Stimulated activated CD4-positive, alpha-beta T cell treated with anti-CD3 and anti-CD28 coated beads, Interleukin-2, amount 100 ng/mL, for 48 hours (primary cell): ENCODE measurements at places on chromosomes 16 and 17.

DNA sequence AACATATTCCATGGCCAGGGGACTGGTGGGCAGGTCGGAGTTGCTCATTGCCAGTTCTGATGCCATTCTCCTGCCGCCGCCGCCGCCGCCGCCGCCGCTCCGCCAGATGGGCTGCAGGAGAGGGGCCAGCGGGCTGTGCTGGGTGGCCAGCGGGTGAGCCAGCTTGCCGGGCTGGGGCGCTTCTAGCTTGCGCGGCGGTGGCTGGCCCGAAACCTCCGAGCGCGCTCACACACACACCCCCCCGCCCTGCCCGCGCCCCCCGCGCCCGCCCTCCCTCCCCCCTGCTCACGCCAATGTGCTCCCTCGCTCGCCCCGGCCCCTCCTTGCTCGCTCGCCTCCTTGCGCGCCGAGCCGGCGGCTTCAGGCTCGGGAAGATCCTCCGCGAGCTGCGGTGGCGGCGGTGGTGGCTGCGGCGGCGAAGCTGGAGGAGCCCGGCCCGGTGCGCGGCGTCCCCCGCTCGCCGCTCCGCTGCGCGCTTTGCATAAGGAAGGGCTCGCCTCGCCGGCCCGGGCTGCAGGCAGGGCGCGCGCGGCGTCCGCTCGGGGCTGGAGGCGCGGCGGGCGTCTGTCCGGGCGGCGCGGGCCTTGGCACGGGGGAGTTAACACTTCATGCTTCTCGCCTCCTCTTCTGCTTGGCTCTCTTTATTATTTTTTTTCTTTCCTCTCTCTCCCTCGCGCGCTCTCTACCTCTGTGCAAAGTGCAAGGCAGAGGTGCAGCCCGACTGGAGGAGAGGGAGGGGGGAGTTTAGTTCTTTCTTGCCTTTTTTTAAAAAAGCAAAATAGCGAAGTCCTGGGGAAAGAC lies 500 bp downstream of the MAF start:
- DNase-seq = no peak

- DNase-seq = peak; percentile 29
These were observed 4.1 kb upstream of the TMEM11 start for GRCh38 chr17:21218101-21218500.

DNA sequence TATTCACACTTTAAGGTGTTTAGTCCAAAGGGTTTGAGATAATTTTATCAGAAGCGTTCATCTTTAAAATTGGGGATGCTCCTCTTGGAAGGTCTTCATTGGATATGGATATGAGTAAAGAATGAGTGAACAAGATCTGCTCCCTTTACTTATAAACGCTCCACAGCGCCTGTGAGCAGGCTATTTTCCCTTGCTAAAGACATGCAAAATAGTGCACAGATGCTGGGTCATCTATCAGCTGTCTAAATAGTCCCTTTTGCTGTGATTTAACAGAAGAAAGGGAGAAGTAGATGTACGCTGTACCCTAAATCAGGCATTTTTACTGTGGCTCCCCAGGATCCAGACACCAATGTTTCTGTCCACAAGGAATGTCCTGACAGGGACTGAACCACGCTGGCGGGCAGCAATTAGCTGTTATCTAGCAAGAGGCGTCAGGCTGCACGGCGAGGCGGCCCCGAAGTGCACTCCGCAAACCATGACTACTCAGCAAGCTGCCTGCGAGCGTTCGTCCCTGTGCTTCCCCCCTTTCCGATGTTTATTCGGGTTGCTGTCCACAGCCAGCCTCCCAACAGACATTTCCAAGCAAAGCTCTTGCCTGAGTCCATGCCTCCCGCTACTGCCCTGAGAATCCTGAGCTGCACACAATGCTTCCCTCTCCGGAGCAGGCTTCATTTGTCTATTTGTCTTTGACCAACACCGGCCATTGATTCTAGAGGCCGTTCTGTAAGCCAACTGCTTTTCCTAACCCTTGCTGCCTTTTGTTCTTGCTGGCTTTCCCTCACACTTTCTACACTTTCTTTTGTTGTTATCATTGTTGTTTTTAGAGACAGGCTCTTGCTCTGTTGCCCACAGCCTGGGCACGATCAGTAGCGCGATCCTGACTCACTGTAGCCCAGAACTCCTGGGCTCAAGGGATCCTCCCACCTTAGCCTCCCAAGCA lies 55.7 kb upstream of the CNEP1R1 start:
- DNase-seq = no peak

DNA sequence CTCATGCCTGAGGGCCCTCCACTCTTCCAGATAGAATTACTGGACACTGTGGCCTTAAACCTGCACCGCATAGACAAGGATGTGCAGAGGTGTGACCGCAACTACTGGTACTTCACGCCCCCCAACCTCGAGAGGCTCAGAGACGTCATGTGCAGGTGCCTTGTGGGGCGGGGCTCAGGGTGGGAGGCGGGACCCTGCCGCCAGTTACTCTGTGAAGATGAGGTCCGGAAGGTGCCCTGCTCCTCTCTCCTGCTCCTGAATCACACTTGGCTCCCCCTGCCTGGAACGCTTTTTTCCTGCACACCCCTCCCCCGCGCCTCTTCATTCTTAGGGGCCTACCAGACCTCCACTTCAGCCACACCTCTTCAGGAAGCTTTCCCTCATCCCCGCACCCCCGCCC lies 24.8 kb downstream of the MNT start:
- no peak for DNase-seq

GRCh38 chr17:46143827-46144236 lies 49.4 kb downstream of the KANSL1 start:
- DNase-seq = no peak

DNA sequence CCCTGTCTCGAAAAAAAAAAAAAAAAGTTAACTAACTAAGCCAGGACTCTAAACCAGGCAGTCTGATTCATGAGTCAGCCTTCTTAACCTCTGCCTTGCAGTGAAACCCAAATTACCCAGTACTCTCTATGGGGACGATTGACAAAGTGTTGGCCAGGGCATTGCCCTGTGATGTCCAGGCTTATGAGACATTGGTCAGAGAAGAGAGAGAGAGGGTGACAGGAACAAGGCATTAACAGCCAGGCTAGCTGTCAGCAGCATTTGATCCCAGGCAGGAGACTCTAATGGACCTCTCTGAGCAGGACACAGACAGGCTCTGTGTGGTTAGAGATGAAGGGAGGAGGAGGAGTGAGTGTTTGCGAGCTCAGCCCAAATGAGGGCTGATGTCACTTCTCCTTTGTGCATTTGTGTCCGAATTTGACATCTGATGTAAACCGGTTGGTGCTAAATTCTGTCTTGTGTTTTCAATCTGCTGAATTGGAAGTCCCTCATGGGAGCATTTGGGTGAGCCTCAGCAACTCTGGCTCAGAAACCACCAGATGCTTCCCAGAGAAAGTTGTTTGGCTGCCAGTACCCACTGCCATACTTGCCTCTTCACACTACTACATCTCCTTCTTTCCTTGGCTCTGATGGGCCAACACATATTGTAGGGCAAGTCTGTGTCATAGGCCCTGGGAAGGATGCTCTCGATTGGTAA lies 4.3 kb upstream of the MYL4 start:
- no peak for DNase-seq

- DNase-seq = no peak
These were observed 166.9 kb downstream of the LGALS9B start for GRCh38 chr17:20300436-20300934.

GRCh38 chr16:63749276-63749675 lies 1372.6 kb downstream of the CDH11 start:
- no peak for DNase-seq

GRCh38 chr17:51435641-51436091 lies 175.3 kb downstream of the UTP18 start:
- no peak for DNase-seq

DNA sequence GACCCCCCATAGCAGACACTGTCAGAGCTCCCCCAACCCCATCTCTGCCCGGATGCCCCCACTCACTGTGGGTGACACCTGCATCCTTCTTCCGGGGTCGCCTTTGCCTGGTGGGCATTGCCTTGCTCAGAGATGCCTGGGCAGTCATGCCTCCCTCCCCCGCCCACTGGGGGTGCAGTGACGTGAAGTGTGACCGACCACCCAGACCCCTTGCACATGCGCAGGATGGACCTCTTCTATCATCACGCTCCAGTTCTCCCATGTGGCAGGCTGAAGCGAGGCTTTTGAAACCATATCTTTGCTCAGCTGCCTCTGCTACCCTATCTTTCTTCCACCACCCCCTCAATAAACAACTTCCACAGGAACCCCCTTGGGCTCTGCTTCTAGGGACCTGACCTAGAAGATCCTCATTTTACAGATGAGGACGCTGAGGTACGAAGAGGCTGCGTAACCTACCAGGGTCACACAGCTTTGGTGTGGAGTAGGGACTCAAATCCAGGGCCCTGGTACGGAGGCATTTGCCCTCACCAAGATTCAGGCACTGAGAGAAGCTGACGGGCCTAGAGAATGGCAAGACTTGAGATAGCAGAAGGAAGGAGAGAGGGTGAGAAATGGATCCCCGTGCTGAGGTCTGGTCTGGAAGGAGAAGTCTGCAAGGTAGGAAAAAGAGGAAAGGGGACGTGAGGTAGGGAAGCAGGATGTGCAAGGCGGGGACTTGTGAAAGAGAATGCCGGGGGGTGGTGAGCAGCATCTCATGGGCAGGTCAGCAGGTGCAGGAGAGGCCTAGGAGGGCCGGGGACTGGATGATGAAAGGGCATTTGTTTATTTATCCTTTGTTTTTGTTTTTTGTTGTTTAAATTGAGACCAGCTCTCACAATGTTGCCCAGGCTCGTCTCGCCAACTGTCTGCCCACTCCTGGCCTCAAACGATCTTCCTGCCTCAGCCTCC lies 14.4 kb downstream of the NLRC5 start:
- DNase-seq = no peak

GRCh38 chr16:30882429-30883310 lies 11.2 kb downstream of the BCL7C start:
- DNase-seq = no peak

DNA sequence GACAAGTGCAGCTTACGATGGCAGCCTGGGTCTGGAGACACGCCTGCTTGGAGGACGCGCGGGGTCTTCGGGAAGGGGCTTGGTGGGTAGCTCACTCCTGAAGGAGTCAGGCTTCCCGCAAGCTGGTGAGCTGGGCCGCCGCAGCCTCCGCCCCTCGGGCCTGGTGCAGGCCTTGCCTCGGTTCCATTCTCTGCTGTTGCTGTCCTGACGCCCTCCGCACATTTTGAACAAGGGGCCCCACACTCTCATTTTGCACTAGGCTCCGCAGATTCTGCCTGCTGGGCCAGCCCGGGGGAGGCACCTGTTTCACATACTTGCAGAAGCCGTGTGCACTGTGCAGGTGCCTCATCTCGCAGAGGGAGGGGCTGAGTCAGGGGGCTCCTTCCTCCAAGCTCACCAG lies 31.9 kb upstream of the CBX4 start:
- no peak for DNase-seq

- DNase-seq = no peak
These were observed 199.0 kb downstream of the MSI2 start for GRCh38 chr17:57455063-57455914.

- DNase-seq = no peak
These were observed 205.9 kb downstream of the HS3ST3A1 start for GRCh38 chr17:13395862-13396261.

DNA sequence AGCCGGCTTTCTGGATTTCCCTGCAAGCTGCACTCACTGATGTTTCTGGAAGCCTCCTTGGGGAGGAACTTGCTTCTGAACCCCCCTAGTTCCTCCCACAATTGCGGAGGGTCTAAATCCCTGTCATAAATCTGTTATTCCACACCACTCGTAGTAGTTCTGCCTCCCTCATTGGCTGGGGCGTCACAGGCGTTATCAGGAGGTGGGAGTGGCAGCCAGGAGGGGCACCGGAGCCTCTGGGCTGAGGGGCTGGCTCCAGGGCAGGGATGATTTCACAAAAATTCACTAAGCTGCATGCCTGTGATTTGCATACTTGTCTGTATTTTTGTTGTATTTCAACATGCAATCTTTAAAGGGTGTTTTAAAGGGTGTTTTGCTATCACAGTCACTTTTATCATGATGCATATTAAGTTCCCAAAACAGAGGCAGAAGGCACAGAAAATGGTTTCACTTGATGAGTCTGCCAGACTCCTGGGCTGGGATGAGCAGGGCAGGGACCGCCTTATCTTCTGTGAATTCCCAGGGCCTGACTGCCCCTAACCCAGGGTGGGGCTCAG lies 176.2 kb upstream of the FOXF1 start:
- no peak for DNase-seq

- DNase-seq = no peak
These were observed 67.8 kb downstream of the CDH8 start for GRCh38 chr16:61968242-61969076.

DNA sequence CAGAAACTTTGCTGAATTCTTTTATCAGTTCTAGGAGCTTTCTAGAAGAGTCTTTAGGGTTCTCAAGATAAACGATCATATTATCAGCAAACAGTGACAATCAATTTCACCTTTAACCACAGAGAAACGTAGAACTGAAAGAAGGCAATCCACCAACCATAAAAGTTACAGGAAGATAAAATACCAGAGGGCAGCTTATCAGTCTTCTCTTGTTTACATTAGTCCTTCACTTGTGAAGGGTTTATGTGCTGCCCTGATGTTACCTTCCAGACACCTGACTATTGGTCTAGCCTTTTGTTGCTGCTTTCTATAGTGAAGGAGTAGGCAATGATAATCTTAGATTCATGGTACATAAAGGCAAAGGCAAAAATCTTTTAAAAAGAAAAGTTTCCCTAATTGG lies 73.2 kb upstream of the EFCAB3 start:
- no peak for DNase-seq

- no peak for DNase-seq
These were observed 1.6 kb downstream of the MLLT6 start for GRCh38 chr17:38706505-38707216.

DNA sequence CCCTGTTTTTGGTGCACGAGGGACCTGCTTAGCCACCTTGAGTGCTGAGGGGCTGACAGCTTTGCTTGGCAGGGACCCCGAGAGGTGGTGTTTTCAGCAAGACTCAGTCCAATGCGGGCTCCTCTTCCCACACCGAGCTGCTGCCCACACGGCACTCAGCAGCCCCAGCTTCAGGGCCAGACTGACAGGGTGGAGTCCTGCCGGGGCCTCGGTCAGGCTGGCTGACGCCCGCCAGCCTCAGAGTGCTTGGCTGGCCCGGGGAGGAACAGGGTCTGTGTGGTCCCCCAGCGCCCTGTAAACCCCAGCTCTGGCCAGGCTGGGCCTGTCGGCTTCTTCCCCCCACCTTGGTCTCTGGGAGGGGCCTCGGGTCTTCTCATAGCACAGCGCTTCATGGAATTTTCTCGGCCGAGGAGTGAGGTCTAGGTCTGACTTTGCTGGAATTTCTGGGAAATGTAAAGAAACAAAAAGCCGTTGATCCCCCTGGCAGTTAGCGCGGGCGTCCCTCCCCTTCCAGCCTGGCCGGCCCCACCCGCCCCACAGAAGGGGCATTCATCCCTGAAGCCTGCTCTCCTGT lies 2.6 kb downstream of the SOX8 start:
- DNase-seq = no peak
